ELF-1 (cell line): ENCODE measurements at places on chromosomes 16 and 17.

- peak; percentile 6 for DNase-seq
Observed at GRCh38 chr16:58732545-58733247, 1.4 kb downstream of the GOT2 start.

DNA sequence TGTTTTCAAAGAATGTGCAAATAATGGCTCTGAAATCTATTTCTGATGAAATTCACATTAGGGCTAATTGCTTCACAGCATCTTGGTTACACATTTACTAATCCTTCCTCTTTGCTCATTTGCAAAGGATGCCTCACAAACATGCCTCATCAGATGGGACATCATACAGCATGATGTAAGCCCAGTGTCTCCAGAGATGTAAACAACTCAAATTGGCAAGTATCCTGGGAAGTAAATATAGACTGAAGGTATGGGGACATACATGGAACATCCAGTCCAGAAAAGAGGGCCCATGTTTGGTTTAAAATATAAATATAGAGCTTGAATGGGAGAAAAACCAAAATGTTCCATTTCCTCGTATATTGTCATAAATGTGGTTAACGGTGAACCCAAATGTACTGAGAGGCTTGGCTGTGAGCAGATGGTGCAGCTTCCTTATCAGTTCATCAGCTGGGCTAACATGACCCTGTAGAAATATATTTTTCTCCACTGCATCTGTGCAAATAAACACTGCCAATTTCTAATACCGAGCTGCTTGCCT is 142.9 kb upstream of the NUDT7 start:
- no peak for DNase-seq

- peak; percentile 84 for DNase-seq
Observed at GRCh38 chr16:31033709-31034492, 543 bp downstream of the STX4 start.

- DNase-seq = no peak
Observed at GRCh38 chr17:82582709-82583108, 63.2 kb downstream of the FOXK2 start.

GRCh38 chr16:15466886-15467781 is 32.7 kb downstream of the BMERB1 start:
- DNase-seq = no peak

DNA sequence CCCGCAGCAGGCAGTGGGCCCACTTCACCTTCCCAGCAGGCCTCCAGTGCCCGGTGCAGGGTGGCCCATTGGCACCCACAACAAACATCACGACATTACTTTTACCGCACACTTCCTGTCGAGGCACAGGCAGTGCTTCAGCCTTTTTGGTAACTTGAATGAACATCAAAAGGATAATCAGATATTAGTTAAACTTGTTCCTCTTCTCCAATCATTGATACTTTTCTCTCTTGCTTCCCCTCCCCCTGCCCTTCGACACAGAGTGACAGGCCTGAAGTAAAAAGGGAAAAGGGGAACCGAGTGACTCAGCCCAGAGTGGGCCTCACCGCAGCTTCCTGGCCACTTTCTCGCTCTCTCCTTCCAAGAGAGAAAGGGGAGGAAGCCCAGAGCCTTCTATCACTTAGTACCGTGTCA is 507.0 kb downstream of the MAF start:
- DNase-seq = no peak

GRCh38 chr16:24875466-24875865 is 29.7 kb downstream of the SLC5A11 start:
- DNase-seq = no peak

DNA sequence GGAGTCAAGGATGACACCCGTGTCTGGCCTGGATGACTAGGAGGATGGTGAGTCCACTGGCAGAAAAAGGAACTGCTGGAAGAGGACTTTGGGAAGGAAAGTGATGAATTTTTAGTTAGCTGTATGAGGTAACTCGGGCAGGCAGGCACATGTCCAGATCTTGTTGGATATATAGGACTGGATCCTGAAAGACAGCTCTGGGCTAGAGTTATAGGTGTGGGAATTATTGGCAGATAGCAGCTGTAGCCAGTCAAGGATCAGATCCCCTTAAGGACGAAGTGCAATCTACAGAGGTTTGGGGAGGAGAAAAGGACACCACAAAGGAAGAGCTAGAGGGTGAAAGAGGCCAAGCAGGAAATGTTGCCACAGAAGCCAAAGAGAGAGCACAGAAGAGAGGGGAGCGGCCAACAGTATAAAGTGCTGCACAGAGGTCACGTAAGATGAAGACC is 10.1 kb downstream of the CYB5D1 start:
- no peak for DNase-seq

GRCh38 chr17:1557355-1558095 is 5.1 kb downstream of the PITPNA start:
- DNase-seq = no peak

GRCh38 chr17:51107778-51108177 is 12.9 kb downstream of the SPAG9 start:
- DNase-seq = peak; percentile 4

- DNase-seq = no peak
Observed at GRCh38 chr16:49838441-49839016, 17.4 kb downstream of the ZNF423 start.

GRCh38 chr17:80492343-80493136 is 16.1 kb upstream of the NPTX1 start:
- no peak for DNase-seq

GRCh38 chr17:56891751-56892150 is 22.1 kb downstream of the TRIM25 start:
- peak; percentile 46 for DNase-seq

- DNase-seq = no peak
Observed at GRCh38 chr16:31869511-31870201, 4.0 kb upstream of the ZNF267 start.

GRCh38 chr16:86664522-86665318 is 86.4 kb downstream of the FOXL1 start:
- peak; percentile 15 for DNase-seq

- no peak for DNase-seq
Observed at GRCh38 chr17:66527335-66527734, 224.9 kb downstream of the PRKCA start.

- DNase-seq = no peak
Observed at GRCh38 chr16:49061137-49061714, 220.4 kb downstream of the CBLN1 start.

- DNase-seq = no peak
Observed at GRCh38 chr17:63171428-63172393, 205.7 kb downstream of the TANC2 start.

DNA sequence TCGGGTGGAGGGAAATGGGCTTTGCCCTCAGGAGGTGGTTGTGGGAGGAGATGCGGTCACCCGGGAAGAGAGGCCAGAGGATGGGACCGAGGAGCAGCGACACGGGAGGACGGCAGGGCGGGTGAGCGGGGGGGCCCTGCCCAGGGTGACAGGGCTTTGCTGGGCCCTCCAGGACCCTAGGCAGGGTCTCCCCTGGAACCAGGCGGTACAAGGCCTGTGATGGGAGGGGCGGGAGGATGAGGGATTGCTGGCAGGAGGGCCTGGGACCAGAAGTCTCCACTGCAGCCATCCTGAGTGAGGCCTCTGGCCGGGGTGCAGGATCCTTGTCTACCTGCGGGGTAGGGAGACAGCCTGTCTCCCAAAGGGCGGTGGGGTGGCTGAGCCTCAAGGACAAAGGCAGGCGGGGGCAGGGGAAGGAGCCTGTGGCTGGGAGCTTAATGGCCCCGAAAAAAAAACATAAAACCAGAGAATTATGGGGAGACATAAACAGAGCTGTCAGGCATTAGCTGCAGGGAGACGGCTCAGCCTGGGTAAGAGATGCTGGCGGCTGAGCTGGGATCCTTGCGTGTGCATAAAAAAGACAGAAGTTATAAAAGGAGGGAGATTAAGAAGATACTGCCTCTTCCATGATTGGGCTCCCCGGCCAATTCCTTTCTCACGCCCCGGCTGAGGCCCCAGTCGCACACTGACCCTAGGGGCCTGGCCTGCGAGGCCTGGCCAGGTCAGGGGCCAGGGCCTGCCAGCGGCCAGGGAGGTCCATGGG is 66.7 kb downstream of the SREBF1 start:
- no peak for DNase-seq

DNA sequence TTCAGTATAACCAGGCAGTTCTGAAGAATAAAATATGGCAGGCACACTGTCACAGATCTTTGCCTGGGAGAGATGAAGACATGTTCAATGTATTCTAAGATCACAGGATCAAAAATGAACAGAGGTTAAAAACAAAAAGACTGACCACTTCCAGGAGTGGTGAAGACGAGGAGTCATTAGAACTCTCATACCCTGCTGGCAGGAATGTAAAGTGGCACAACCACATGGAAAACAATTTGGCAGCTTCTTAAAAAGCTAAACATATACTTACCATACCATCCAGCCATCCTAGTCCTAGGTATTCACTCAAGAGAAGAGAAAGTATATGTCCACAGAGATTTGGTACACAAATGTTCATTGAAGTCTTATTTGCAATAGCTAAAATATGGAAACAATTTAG is 406.3 kb downstream of the NPIPA8 start:
- DNase-seq = no peak

DNA sequence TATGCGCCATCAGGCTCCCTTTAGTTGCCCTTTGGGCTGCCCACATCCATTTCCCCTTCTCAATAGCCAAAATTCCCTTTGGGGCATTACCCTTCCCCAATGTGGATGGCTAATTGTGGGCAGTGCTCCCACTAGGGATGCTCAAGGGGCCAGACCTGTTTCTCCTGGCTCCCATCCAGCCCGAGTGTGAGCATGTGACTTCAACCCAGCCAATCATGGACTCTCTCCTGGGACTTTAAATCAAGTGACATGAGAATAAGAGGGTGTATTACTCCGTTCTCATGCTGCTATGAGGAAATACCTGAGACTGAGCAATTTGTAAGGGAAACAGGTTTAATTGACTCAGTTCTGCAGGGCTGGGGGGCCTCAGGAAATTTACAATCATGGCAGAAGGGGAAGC is 60.9 kb upstream of the WSB1 start:
- DNase-seq = no peak

DNA sequence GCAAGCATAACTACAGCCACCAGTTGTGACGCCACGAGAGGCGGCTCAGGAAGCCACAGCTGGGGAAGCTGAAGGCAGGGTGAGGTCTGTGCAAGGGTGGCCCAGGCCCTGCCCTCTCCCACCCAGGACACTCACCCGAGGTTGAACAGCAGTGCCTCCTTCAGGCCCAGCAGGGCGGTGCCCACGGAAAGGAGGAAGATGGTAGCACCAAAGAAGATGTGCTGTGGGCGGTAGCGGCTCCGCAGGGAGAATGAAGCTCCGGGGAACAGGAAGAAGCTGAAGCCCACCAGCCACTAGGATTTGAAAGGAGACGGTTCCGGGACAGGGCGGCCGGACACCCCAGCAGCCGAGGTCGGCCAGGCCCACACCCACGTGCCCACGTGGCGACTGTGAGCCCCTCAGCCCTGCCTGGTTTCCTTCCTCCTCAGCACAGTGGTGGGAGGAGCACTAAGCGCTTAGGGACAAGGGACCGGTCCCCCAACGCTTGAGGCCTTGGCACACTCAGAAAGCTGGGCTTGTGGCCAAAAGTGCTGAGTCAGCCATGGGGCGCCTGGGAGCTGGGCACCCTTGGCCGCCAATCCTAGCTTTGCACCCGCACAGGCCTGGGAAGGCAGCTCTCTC is 11.0 kb downstream of the CYB561 start:
- DNase-seq = no peak

DNA sequence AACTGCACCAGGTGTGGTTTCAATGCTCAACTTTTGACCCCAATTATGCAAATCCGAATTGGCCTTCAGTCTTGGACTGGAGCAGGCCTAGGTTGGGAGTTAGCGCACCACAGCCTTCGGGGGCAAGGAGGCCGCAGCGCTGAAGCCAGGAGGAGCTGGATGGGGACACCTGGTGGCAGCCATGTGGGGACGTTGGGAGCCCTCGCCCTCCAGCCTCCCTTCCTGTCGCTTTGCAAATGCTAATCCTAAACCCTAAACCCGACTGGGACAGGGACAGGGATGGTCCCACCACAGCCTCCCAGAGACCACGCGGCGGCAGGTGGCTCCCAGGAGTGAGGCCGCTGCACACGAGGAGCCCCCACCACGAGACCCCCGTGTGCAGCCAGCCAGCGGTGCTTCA is 58.7 kb downstream of the KLHDC4 start:
- peak; percentile 76 for DNase-seq

DNA sequence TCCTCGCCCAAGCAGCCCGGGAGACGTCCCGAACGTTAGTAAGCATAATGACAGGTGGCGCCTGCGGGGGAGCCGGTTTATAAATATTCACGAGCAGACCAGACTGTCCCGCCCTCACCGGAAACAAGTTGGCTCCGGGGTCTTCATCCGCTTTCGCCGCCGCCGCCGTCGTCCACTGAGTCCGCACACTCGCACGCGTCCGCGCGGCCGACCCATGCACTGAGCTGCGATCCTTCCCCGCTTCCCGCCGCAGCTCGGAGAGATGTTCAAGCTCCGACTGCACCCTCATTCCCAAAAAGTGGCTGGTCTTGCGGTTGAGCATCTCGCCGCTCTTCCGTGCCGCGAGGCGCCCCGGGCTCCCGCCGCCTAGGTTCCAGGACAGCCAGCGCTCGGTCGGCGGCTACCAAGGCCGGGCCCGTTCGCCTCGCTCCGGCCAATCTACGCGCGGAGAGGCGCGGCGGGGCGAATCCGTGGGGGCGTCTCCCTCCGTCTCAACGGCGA is 385 bp downstream of the CFAP119 start:
- DNase-seq = peak; percentile 71

DNA sequence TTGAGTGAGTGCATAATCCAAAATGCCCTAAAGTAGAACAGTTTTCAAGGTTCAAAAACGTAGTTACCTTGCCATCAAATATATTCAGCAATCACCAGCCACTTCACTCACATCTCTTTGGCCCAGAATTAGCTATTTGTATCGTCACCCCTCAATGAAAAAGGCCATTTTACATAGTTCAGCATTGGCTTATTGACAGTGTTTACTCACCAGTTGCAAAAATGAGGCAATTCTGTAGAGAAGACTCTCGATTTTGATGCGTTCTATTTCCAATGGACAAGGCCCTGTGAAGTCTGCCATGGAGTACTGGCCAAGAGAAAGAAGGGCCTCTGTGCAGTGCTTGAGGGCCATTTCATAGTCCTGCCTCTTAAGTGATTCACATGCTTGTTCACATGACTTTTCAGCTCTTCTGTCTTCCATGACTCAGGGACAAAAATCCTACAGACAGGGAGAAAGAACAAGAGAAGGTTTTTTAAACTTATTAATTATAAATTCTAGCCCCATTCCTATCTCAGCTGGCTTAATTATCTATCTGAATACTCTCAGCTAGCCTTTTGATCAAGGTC is 26.5 kb downstream of the HELZ start:
- DNase-seq = no peak
